Activated gamma-delta T cell treated with Interleukin-2 at 50 U/mL for 16 hours (primary cell): ENCODE measurements at places on chromosomes 6 and 20.

DNA sequence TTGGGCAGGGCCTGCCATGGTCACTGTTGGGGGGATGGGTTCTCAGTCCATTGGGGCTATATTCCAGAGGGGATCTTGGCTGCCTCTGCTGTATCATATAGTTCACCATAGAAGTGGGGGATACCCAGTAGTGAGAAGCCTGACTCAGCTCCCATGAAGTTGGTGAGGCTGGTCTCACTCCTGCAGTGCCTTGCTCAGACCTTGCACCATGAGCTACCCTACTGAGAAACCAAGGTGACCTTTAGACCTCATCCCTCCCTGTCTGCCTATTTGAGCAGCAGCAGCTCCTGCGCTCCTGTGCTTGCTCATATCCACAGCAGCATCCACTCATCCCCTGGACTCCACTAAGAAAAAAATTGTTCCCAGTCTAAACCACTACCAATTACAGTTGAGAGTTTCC lies 56.0 kb upstream of the HEY2 start:
- DNase-seq, result no peak

DNA sequence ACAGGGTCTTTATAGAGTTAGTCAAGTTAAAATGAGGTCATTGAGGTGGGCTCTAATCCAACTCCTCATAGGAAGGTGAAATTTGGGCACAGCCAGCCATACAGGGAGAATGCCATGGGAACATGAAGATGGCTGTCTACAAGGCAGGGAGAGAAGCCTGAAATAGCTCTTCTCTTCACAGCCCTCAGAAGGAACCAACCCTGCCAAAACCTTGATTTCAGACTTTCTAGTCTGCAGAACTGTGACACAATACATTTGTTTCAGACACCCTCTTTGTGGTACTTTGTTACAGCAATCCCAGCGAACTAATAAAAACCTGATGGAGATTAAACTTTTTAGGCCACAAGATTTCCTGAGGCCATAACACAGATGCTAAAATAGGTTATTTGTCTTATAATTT lies 43.1 kb upstream of the HECA start:
- DNase-seq, result no peak

DNA sequence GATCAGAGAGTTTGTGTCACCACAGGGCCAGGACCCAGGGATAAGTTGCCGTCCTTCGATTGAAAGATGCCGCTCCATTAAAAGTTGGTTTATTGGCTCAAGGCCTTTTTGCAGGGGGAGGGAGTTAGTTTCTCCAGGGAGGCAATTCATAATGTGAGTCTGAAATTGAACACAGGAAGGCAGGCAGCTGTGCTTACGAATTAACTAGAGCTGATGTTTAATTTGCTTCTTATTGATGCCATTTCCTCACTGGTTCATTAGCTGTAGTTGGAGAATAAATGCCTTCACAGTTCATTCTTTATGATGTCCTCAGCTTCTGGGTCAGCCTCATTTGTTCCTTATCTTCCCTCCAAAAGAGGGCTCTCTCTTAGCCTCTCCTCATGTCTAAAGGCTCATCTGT lies 113.2 kb upstream of the PTPRT start:
- DNase-seq, result no peak

GRCh38 chr20:1927217-1927616 lies 32.0 kb downstream of the SIRPA start:
- DNase-seq, result no peak

GRCh38 chr6:35018746-35019145 lies 122.4 kb downstream of the TCP11 start:
- no peak for DNase-seq

DNA sequence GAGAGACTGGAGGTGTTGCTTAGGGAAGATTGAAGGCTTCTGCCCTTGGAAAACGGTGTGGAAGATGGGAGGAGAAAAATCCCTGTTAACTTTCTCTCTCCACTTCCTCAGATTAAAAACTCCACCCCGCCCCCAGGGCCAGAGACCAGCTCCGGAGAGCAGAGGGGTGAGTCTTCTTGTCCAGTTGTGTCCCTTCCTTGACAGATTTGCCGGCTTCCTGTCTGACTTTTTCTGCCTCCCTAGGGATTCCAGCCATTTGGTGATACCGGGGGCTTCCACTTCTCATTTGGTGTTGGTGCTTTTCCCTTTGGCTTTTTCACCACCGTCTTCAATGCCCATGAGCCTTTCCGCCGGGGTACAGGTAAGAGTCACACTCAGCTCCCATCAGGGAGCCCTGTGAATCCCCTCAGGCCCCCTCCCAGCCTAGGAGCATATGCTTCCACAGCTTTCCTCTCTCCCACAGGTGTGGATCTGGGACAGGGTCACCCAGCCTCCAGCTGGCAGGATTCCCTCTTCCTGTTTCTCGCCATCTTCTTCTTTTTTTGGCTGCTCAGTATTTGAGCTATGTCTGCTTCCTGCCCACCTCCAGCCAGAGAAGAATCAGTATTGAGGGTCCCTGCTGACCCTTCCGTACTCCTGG lies 1.7 kb downstream of the RNF5 start:
- no peak for DNase-seq

DNA sequence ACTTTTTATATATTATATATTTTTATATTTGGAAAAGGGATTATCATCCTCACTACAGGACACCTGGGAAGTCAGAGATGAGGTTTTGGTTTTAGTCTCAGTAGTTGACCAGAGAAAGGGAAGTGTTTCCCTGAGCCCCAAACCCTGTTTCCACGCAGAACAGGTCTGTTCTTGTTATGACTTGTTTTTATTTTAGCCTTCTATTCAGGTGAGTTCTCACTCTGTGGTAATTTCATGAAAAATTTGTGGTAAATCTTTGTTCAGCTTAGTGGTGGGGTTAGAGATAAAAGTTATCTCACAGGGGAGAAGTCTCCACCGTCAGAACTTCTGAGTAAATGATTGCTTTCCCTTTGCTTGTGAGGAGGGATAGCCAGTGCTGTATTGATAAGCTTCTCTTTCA lies 224.9 kb downstream of the FARS2 start:
- DNase-seq, result no peak

DNA sequence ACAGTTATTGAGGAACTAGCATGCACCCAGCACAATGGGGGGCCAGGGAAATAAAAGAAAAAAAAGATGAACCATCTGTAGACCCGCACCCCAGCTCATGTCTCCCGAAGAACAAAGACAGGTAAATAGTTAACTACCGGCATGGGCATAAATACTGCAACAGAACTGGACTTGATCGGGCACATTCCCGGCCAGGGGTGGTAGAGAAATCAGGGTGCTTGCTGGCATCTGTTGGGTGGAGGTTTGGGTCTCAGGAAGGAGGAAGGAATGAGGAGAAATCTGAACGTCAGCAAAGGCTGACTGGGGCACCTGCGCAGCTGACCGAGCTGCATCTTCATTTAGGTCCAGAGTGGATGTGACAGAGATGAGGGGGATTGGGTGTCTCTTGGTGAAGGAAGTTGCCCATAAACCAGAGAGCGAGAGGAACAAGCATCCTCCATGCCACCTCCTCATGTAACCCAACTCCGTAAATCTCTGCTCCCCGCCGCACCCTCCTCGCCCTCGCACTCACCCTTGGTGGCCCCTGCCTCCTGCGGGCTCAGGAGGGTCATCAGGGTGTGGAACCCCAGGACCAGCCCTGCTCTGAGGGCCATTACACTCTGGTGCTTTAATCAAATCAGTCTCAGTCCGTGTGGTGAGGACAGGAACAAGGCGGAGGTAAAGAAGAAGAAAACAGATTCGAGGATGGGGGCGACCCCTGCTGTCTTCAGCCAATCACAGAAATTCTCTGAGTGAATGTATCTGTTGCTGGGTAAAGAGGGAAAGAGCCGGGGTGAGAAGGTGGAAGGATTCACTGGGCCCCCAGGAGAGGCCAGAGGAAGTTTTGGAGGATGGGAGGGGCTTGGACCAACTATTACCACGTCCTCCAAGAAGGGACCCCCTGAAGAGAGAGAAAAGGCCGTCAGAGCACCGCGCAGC lies at the start of gene HLA-DOA:
Gene HLA-DOA (minus strand): TSS at position 648 of the 918 bp plus-strand sequence.
- DNase-seq, result peak; percentile 59

DNA sequence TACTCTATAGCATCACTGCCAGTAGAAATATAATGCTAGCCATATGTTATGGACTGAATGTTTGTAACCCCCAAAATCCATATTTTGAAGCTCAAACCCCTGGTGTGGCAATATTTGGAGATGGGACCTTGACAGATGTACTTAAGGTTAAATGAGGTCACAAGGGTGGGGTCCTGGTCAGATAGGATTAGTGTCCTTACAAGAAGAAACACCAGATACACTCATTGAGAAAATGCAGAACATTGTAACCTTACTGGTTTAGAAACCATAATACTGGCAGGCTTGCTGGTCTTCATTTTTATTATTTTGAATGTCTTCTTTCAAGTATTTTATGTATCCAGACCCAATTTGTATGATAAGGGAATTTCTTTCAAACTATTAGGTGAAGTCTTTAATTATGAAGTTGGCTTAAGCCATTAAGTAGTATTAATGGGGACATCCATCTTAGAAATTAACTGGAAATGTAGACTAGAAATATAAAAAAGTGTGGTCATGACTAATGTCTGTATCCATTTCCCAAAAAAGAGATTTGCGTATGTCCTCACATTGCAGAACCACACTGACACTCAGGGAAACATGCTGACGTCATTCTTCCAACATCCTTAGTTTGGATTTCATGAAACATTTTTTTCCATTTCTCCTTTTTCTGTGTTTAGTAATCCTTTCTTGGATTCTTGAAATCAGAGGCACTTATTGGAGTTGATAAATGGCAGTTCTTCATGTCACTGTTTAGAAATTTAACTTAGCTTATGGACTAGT lies 32.4 kb downstream of the SLC16A10 start:
- DNase-seq, result no peak

DNA sequence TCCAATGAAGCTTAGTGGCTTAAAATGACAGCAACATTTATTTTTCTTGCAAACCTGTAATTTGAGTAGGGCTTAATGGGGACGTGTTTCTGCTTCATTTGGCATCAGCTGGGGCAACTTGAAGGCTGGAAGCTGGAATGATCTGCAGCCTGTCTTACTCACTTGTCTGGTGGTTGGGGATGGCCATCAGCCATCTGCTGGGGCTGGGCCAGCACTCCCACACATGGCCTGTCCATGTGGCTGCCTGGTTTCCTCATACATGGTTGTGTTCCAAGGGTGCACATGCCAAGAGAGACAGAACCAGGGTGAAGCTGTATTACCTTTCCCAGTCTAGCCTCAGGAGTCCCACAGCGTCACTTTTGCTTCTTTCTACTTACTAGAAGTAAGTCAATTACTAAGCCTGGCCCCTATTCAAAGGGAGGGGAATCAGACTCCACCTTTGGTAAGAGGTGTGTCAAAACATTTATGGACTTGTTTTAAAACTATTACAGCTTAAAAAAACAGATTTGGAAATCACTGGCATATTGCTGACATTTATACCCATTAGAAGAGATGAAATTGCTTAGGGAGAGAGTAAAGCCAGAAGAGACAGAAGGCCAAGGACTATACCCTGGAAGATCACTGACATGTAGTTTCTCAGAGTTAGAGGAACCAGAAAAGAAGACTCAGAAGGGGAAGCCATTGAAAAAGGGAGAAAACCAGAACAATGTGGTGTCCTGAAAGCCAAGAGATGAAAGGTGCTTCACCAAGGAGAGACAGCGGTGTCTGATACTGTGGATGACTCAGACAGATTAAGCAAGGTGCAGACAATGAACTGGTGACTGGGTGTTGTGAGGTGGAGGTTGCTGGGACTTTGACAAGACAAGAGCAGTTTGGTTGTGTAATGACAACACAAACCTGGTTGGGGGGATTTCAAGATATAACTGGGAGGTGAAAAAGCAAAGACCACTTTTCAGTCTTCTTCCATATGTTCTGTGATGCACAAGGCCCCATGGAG lies 345.2 kb downstream of the GJA1 start:
- DNase-seq, result no peak

- DNase-seq, result no peak
Measured at GRCh38 chr6:148112851-148113319, 229.8 kb upstream of the SASH1 start.

GRCh38 chr6:10719964-10720264 lies 3.0 kb upstream of the TMEM14C start:
- DNase-seq, result no peak

GRCh38 chr6:157521362-157522335 lies 140.7 kb downstream of the ZDHHC14 start:
- DNase-seq, result no peak

- DNase-seq, result no peak
Measured at GRCh38 chr6:41239467-41240159, 11.5 kb downstream of the TREML4 start.

GRCh38 chr20:49615401-49616153 lies 47.6 kb upstream of the PTGIS start:
- DNase-seq, result no peak

GRCh38 chr20:32962053-32962452 lies 42.2 kb downstream of the SUN5 start:
- DNase-seq, result no peak

DNA sequence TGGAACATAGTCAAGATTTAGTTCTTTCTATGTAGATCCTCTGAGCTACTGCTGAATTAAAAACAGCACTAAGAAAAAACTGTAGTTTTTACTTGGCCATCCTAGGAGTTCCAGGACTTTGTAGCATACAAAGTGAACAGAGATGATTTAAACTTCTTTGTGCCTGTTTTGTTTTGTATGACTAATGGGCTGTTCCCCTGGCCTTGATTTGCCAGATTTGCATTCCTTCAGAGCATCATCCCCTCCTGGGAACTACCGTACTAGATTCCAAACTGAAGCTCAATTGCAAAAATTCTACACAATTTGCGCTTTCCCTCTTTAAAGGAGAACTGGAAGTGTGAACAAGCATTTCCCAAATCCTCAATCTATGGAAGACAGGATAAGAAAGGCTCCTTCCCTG lies 23.1 kb downstream of the ACOT13 start:
- no peak for DNase-seq

DNA sequence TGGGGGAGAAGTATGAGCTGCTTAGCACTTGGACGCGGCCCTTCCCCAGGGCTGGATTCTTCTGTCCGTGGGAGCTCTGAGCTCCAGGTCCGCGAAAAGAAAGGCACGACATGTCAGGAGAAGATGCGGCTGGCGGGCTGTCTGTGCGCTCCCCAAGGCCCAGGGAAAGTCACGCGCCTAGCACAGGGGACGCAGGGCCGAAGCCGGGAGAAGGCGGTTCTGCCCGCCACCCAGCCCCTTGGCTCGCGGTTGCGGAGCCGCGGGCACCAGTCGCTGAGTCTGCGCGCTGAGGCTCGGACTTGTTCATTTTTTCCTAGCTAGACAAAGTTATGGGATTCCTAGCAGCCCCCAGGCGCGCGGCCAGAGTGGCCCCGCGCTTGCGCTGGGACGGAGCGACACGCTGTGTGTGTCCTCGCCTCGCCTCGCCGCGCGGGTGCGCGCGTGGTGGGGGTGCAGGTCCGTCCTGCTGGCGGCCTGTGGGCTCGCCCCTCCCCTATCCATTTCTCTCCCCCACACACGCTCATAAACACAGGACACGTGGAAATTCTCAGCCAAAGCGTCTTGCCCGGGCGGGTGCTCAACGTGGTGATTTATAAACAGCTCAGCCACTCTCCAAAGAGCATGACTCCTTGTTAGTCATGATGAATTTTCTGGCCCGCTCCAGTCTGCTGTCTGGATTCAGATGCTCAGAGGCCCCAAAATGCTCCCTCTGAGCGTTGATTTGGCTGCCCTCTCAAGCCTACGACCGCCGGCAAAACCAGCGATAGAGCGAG lies 1.9 kb upstream of the POU3F2 start:
- DNase-seq, result no peak

GRCh38 chr6:5053864-5054244 lies 31.3 kb upstream of the PPP1R3G start:
- DNase-seq, result no peak
